Thyroid gland (tissue), 4 donors: ENCODE measurements at places on chromosomes 5 and 9. TPM values are rescaled to one million over a fixed set of nuclear protein-coding genes. Genes with fewer than 3 reads are reported as not detected.

DNA sequence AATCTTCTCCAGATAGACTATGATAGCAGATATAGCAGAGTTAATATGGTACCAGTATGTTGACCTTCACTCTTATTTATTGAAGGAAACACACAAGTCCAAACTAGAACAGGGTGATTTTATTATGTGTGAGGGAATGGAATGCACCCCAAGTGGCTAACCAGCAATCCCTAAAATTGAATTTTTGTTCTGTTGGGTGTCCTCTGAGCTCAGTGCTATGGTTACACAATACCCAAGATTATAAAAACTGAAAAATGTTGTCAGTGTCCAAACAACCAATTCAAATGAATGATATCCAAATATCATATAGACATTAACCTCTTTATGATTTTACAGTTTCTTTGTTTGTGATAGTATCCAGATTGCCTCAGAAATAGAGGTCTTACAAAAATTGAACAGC is 60.9 kb downstream of the NNT start:
- no peak for DNase-seq

DNA sequence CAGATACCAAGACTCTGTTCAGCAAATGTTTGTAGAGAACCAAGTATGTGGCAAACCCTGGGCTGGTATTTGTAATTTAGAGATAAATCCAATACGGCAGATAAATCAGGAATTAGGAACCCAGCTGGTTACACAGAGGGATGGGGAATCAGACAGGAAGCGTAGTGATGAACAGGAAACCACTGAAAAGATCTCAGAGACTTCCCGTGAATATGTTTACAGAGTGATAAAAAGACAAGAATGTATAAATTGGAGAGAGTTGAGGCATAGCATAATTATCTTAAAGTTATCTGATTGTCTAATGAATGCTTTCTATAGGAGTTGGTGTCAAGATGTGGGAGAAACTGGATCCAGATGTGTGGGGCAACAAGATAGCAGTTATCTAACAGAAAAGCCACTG is 246.6 kb upstream of the SMARCA2 start:
- no peak for DNase-seq

DNA sequence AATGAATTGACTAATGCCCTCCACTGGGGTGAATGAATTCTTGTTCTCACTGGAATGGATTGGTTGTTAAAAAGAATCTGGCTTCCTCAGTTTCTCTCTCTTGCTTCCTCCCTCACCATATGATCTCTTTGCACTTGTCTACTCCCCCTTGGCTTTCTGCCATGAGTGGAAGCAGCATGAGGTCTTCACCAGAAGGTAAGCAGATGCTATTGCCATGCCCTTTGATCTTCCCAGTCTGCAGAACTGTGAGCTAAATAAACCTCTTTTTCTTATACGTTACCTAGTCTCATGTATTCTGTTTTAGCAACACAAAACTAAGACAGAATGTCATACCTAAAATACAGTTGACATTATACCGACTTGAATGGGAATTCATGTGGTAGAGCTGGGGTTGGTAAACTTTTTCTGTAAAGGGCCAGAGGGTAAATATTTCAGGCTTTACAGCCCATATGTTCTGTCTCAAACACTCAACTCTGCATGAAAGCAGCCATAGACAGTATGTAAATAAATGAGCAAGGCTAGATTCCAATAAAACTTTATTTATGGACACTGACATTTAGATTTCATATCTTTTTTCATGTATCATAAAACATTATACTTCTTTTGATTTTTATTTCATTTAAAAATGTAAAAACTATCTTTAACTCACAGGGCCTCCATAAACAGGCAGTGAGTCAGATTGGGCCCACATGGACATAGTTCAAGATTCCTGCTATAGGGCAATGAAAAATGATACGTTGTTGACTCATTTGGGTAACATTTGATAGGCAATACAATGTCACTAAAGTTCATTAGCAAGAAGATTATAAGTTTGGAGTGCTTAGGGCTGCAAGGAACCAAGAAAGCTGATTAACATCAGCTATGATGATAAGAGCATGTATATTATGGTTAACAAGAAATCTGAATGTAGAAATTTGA is 79.4 kb upstream of the TLE4 start:
- DNase-seq, result no peak

DNA sequence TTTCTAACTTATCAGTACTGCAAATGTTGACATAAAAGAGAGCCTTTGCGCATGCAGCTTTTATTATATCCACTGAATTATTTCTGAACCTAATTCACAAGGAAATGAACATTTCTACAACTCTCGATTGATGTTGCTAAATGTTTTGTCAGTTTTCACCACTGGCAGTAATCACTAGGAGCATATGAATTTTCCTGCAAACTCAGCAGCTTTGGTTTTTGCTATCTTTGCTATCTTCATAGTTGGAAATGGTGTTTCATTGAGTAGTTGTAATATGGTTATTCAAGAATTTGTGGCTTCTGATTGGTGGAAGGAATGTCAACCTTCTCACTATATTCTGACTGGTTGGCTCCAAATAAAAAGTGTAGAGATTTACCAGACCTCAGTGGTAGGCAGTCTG is 8.9 kb upstream of the SHC3 start:
- no peak for DNase-seq

GRCh38 chr5:1409381-1410110 is 35.7 kb downstream of the SLC6A3 start:
- no peak for DNase-seq

DNA sequence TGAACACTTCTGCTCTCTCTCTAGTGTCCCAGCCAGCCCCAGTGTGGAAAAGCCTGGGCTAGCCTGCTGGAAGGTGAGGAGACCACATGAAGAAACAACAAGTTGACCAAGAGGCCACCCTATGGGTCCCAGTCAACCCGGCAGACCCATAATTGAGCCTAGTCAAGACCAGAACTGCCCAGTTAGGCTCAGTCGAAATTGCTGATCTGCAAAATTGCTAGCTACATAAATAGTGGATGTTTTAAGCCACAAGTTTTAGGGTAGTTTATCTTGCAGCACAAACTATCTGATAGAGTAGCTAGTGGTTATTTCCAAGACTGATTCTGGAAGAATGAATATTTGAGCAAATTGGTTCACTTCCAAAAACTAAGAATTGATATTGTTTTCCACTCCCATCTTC is 82.3 kb upstream of the CCDC112 start:
- no peak for DNase-seq

LCN10 gene
- 5.8 TPM for total RNA-seq

TXNDC8 gene
- not detected for total RNA-seq

PCDHB5 gene
- total RNA-seq, result 7.7 TPM
